ENCODE measurements at places on chromosomes 3 and 15. TPM values are rescaled to one million over a fixed set of nuclear protein-coding genes. Genes with fewer than 3 reads are reported as not detected.

GRK7 gene
- not detected for total RNA-seq

CNTN3 gene
- total RNA-seq = not detected

ARHGEF26 gene
- 5.5 TPM for total RNA-seq

FILIP1L gene
- 0.45 TPM for total RNA-seq

TGM4 gene
- 0.08 TPM for total RNA-seq

PAQR9 gene
- total RNA-seq = 3.0 TPM

CHAC1 gene
- 2.6 TPM for total RNA-seq

CNBP gene
- total RNA-seq = 336 TPM

SAMD7 gene
- total RNA-seq = not detected

SLC12A1 gene
- not detected for total RNA-seq

AMIGO3 gene
- total RNA-seq = 1.4 TPM

All from A549 treated with CpdA at 1 μM for 4 hours (cell line).